Activated CD8-positive, alpha-beta memory T cell treated with anti-CD3 and anti-CD28 coated beads for 1 hour (primary cell): ENCODE measurements at places on chromosomes 1 and 21.

DNA sequence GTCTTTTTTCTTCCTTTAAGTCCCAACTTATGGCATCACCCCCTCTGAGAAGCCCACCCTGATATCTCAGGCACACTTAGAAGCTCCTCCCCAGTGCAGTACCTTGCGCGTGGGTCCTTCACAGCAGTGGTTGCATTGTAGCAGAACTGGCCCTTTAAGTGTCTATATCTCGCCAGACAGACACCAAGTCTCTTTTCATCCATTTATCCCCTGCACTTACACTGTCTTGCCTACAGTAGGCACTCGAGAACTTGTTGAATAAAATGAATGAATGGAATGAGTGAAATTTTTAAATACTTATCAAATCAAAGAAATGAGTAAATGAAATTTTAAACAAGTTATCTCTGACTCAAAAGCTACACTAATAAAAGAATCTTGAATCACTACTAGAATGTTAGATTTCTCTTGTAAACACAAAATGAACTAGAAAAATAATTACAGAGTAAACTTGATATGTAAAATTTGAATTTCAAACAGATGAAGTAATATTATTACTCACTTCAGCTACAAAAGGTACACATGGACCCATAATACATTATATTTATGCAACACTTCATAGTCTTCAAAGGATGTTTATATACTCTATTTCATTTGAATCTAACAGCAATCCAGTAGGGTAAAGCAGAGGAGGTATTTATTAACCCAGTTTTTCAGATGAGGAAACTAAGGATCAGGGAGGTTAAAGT, 54.7 kb upstream of the MAN1A2 start:
- DNase-seq: no peak

GRCh38 chr1:161267321-161267720, 8.8 kb downstream of the PCP4L1 start:
- no peak for DNase-seq

- no peak for DNase-seq
These were observed 19.7 kb upstream of the ADGRB2 start for GRCh38 chr1:31783846-31784245.

DNA sequence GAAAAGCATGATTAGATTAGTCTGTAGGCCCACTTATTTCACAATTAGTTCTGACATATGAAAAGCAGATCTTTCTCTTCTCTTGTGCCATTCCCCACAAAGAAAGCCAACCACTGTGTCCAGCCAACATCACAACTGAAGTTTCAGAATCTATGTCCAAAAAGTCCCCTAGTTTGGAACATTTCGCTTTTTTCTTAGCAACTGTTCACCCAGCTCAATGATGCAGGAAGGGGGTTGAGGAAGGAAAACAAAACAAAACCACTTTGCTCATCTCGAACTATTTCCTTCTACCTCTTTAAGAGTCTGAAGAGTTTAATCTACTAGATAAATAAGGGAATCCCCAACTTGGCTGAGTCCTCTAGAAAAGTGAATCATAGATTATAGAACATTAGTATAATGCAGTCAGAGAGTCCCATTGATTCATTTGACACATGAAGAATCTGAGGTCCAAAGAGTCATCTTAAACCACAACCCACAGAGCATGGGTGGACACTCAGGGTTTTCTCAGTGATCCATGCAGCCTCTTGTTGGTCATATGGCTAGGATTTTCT, 159.3 kb upstream of the SGIP1 start:
- DNase-seq: no peak

- DNase-seq: no peak
These were observed 62.1 kb downstream of the DEGS1 start for GRCh38 chr1:224245188-224245587.
